ENCODE measurements at places on chromosomes 4 and X. TPM values are rescaled to one million over a fixed set of nuclear protein-coding genes. Genes with fewer than 3 reads are reported as not detected.

DNA sequence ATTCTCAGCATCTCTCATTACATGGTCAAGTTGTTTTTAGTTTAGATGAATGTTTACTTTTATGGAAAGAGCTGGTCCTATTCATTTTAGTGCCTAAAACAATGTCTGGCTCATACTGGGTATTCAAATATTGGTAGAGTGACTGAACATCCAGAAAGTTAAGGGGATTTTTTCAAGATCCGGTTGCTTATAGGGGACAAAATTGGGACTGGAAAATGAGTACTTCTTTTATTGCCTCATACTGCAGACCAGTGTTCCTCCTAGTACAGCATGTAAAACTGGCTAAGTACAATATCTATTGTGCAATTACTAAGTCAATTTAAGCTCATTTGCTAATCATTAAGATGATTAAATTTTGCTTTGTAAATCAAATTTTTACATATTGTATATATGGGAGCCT, 13.9 kb downstream of the RP2 start:
- peaks cover 14% of the 10 kb centered on the region for H3K4me1 ChIP-seq
- no peak overlapping the region for H3K4me3 ChIP-seq
- H3K27me3 ChIP-seq: no peaks in the 10 kb centered on the region
- H3K27ac ChIP-seq: peak overlapping the region; percentile 43
- H3K36me3 ChIP-seq: peaks cover 12% of the 10 kb centered on the region

DNA sequence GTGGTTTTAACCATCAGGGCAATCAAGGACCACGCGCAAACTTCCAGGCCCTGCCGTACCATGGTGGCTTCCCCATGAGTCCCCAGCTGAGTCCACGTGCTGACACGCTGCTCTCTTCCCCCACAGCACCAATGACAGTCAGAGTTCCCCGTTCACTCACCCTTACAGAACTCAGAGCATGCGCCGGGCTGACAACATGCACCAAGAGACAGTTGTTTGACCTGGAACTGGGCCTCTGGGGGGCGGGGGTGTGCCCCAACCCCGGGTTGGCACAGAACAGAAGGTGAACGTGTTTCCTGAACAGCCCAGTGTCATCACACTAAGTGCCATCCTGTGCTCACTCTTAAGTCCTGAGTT, 29.4 kb downstream of the IRF2 start:
- DNase-seq: no peak
- no peak overlapping the region for H3K4me3 ChIP-seq
- peaks cover 9% of the 10 kb centered on the region for H3K36me3 ChIP-seq
- peaks cover 5% of the 10 kb centered on the region for H3K27me3 ChIP-seq
- H3K27ac ChIP-seq: no peak overlapping the region

GRCh38 chr4:102598086-102598761, 97.1 kb downstream of the NFKB1 start:
- peak overlapping the region; percentile 49 for H3K27ac ChIP-seq
- no peaks in the 10 kb centered on the region for H3K27me3 ChIP-seq
- DNase-seq: peak; percentile 16
- H3K4me3 ChIP-seq: no peak overlapping the region
- peaks cover 48% of the 10 kb centered on the region for H3K36me3 ChIP-seq

Gene FAM114A1
- 185 TPM for total RNA-seq

Gene COL4A6
- total RNA-seq: 0.15 TPM

Data from HFFc6 (cell line).